ENCODE measurements at places on chromosomes 4 and X.

- no peak for DNase-seq
These were observed 12.0 kb upstream of the NAT8L start for GRCh38 chr4:2047031-2047660.

GRCh38 chrX:9475984-9476383, 11.1 kb downstream of the TBL1X start:
- no peak for DNase-seq

DNA sequence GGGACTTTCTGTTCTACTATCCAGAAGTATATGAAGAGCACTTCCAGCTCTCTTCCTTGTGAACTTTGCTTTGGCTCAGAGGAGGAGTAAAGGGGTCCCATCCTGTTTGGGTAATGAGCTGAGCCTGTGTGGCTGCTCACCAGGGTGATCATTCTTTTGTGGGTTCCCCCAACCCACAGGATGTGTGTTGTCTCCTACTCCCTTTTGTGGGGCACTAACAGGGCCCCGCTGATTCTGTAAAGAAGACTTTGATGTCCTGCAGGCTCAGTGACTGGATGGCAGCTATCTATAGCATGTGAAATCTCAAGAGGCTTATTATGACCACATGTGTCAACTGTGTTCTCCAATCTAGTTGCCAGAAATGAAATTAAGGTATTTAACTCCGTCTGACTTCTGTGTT, 40.8 kb downstream of the ZNF518B start:
- DNase-seq, result no peak

GRCh38 chr4:94826206-94826605, 68.5 kb downstream of the BMPR1B start:
- DNase-seq, result no peak

- DNase-seq, result peak; percentile 31
These were observed at the start of gene HDX for GRCh38 chrX:84501798-84502628. Gene HDX (minus strand): TSS chrX:84502453. CDS start chrX:84475397, 27,056 bp downstream.

Data from glomerular endothelial cell (primary cell).